ENCODE measurements at places on chromosomes 5 and 9.

DNA sequence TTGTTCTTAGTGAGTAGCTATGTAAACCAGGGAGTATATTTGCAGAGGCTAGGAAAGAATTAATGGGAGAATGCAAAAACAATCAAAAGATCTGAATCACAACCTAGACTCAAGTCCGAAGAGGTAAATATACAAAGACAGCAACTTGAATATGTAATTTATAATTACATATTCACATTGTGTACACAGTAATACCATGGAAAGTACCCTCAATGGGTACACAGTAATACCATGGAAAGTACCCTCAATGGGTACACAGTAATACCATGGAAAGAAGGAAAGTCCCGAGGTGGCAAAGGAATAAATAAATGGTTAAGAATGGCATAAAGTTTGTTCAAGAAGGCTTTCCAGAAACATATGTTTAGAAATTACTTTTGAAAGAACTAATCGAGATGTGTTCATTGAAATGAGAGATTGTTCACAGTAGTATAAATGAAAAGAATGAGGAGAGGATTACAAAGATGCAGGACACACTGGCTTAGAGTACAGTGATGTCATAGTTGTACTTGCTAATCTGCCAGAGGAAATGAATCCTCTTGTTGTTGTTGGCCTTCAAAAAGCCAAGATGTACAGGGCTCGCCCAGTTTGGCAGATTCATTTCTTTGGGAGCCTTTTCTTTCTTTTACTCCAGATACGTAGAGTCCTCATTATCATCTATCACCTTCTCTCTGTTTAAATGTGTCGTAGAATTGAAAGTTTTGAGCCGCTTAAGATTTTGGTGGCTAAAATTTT is 116.0 kb downstream of the UNC13B start:
- DNase-seq = no peak

- DNase-seq = no peak
Observed at GRCh38 chr9:86580688-86581087, 226.5 kb upstream of the TUT7 start.

DNA sequence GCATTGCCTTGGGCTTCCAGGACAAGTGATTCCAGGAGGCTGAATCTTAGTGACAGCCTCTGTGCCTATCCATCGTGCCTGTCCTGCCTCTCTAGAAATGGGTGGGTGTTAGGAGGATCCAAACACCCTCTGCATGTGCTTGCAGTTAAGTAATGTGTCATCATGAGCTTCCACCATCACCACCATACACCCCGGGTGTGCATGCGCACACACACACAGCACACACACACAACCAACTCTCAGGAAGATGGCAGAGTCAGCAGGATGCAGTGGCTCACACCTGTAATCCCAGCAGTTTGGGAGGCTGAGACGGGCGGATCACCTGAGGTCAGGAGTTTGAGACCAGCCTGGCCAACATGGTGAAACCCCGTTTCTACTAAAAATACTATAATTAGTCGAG is 22.8 kb upstream of the CERCAM start:
- no peak for DNase-seq

DNA sequence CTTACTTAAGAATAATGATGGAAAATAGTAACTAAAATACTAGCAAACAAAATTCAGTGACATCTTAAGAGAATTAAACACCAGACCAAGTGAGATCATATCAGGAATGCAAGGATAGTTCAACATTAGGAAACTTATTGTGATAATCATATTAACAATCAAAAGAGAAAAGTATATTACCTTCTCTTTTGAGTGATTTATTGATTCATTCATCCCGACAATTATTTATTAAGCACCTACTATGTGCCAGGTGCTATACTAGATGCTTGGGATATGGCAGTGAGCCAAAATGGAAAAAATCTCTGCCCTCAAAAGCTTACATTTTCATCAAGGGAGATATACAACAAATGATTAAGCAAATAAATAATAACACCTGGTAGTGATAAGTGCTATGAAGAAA is 23.7 kb upstream of the PURA start:
- DNase-seq = no peak

DNA sequence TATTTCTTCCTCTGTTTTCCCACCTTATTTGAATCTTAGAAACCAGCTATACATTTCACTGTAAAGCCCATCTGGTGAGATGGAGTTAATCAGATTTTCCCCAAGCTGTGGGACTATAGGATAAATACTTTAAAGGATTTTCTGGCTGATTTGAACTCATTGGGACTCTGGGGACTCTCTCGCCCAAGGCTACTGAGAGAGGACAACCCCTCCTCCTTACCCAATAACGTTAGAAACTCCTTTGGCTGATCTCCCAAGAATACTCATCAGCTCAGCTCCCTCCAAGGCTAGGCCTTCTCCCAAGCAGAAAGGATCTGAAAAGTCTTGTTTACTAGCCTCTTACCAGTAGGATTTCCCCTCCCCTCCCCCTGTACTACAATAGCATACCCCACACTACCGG is 1.5 kb upstream of the GLRA1 start:
- DNase-seq = no peak

DNA sequence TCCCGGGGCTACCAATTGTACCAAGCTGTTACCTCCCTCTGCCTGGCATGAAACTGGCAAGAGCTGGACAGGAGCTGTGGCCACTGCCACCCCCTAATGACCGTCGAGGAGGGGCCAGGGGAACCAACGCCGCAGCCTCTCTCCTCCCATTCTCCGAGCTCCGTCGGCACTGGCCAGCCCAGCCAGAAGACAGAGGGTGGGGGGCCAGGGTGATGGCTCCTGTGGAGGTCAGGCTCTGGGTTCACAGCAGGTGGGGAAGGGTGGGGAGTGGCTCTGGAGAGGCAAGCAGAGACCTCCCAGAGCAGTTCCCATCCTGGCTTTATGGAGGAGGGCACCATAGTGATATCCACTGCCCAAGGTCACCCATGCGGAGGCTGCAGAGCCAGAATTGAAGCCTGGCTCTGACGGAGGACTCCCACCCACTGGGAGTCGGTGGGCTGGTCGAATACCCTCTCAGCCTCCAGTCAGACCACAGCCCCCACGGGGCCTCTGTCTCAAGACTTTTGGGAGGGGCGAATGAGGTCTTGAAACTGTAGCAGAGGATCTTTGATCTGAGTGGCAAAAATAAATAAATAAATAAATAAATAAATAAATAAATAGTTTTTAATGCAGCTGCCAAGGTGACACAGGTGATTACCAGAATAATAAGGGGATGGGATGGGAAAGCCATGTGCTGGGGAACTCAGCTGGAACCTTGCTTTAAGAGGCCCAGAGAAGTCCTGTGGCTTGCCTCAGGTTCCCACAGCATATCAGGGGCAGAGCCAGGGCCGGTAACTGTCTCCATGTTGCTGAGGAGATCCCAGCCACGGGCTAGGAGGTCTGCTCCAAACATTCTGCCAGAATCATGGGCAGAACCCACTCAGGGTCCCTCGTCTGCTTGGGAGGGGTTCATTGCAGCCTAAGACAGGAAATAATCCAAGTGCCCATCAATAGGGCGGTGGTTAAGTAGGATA is 42.5 kb upstream of the NEURL1B start:
- DNase-seq = no peak

- DNase-seq = no peak
Observed at GRCh38 chr5:181243018-181243563, 615 bp downstream of the RACK1 start.

Data from GM18507 (cell line).